ENCODE measurements at places on chromosomes 2 and 18. TPM values are rescaled to one million over a fixed set of nuclear protein-coding genes. Genes with fewer than 3 reads are reported as not detected.

DNA sequence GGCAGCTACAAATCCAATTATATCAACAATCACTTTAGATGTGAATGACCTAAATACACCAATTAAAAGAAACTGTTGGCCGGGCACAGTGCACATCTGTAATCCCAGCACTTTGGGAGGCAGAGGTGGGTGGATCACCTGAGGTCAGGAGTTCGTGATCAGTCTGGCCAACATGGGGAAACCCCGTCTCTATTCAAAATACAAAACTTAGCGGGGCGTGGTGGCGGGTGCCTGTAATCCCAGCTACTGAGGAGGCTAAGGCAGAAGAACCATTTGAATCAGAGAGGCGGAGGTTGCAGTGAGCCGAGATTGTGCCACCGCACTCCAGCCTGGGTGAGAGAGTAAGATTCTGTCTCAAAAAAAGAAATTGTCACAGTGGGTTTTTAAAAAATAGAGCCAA is 49.5 kb downstream of the ATL2 start:
- H3K36me3 ChIP-seq = no peaks in the 10 kb centered on the region
- H3K4me1 ChIP-seq = no peaks in the 10 kb centered on the region
- H3K4me3 ChIP-seq = no peak overlapping the region
- DNase-seq = no peak
- no peaks in the 10 kb centered on the region for H3K27me3 ChIP-seq
- no peak overlapping the region for H3K27ac ChIP-seq

DNA sequence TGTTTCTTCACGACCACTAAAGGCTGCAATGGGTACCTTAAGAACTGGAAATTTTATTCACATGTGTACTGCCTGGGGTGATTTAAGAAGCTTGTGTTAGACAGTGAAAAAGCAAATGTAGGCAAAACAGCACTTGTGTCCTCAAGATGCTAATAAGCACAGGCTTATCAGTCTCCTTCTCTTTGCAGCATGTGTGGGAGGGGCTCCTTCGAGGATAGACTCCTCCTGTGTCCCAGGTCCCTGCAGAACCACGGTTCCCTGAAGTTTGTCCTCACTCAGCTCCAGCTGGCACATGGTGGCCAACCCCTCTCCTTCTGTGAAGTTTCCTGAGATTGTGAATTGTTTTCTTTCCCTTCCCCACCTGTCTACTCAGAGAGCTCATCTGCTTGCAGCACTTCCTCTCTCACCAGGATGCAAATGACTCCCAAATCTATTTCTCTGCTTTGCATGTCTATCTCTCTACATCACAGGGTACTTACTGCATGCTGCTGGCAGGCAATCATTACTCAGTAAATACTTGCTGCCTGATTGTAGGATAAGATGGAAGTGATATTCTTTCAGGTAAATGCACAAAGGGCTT is 589.6 kb upstream of the KLHL29 start:
- H3K36me3 ChIP-seq = no peaks in the 10 kb centered on the region
- DNase-seq = no peak
- no peak overlapping the region for H3K27ac ChIP-seq
- no peaks in the 10 kb centered on the region for H3K4me1 ChIP-seq
- H3K27me3 ChIP-seq = no peaks in the 10 kb centered on the region

DNA sequence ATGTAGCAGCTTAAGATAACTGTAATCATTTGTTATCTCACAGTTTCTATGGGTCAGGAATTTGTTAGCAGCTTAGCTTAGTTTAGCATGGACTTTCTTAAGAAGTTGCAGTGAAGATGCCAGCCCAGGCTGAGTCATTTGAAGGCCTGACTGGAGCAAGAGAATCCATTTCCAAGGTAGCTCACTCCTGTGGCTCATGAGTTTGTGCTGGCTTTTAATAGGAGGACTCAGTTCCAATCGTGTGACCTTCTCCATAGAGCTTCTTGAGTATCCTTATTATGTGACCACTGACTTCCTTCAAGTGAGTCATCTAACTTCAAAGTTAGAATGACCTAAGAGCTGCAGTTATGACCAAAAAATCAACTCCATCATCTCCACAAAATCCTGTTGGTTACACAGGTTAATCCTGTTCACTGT is 1.4 kb downstream of the GPATCH11 start:
- DNase-seq = no peak
- H3K27me3 ChIP-seq = no peaks in the 10 kb centered on the region
- peaks cover 24% of the 10 kb centered on the region for H3K4me1 ChIP-seq
- peaks cover 22% of the 10 kb centered on the region for H3K36me3 ChIP-seq
- H3K27ac ChIP-seq = no peak overlapping the region
- no peak overlapping the region for H3K4me3 ChIP-seq

DNA sequence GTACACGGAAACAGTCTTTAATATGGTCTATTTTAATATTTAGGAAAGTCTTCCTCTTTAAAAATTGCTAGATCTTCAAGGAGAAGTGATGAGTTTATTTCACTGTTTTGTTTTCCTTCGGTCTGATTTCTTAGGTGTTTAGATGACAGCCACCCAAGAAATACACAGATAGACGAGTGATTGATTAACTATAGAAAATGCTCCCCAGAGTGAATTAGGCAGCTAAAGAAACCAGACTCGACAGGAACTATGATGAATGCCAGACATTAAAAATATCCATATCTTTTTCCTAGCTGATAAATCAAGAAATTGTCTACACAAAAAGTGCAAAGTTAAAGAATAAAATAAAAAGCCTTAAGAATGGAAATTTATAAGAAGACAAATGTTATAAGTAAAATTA is 888.7 kb upstream of the CNTNAP5 start:
- no peak for DNase-seq
- H3K27ac ChIP-seq = no peak overlapping the region
- no peaks in the 10 kb centered on the region for H3K27me3 ChIP-seq

CYP27C1 gene
- total RNA-seq = 0.24 TPM

OTOS gene
- total RNA-seq = not detected

DNA sequence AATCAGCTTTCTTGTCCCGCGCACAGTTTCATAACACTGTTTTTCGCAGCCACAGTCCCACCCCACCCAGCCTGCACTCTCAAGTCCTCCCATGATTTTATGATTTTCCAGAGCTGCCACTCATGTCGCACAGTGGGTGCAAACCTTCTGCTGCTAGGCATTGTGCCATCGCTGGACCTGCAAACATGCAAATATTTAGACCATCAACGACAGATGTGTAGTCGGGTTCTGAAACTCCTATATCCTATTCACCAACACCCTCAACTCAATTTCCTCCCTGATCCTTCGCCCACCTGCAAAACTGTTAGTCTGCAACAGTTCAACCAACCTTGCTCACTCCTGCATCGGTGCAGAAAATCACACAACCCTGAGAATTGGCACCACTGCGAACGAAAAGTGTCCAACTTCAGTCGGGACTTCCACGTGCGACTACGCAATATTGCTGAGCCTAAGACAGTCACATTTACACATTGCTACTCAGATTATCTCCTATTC is 871 bp upstream of the ALS2 start:
- H3K36me3 ChIP-seq = no peaks in the 10 kb centered on the region
- DNase-seq = no peak
- peak overlapping the region; percentile 94 for H3K27ac ChIP-seq
- peak overlapping the region; percentile 100 for H3K4me3 ChIP-seq
- no peaks in the 10 kb centered on the region for H3K27me3 ChIP-seq

CFC1 gene
- 13.4 TPM for total RNA-seq

GCG gene
- total RNA-seq = not detected

FER1L5 gene
- total RNA-seq = not detected

DNA sequence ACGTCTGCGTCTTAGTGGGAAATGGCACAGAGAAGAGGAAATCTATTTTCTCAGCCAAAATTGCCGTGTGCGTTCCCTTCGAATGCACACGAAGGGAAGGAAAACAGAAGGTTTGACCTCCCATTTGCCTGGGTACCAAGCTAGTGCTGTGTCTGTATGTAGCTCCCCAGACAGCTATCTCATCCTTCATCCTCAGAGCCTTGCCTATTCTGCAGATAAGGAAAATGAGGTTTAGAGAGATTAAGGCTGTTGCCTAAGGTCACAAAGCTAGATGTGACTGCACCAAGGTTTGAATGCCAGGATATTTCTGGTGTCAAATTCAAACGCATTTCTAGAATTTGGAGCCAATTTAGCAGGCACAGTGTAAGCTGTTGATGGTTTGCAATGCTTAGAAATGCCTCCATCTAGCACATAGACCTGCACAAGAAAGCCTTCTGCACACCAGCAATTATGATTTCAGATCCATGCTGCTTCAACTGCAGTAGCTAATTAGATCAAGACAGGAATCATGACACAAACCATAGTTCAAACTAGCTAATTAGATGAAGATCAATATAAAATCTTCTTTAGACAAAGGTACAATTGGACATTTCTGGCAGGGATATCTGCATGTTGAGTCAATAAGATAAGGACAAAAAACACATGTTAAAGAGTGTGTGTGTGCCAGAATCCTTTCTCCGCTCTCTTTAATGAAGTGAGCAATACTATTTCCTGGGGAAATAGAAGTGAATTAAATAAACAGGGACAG is 115.1 kb downstream of the CMPK2 start:
- peaks cover 11% of the 10 kb centered on the region for H3K4me1 ChIP-seq
- H3K27me3 ChIP-seq = no peaks in the 10 kb centered on the region
- H3K36me3 ChIP-seq = no peaks in the 10 kb centered on the region
- H3K4me3 ChIP-seq = no peak overlapping the region

SERPINB11 gene
- total RNA-seq = not detected

AQP12B gene
- not detected for total RNA-seq

DNA sequence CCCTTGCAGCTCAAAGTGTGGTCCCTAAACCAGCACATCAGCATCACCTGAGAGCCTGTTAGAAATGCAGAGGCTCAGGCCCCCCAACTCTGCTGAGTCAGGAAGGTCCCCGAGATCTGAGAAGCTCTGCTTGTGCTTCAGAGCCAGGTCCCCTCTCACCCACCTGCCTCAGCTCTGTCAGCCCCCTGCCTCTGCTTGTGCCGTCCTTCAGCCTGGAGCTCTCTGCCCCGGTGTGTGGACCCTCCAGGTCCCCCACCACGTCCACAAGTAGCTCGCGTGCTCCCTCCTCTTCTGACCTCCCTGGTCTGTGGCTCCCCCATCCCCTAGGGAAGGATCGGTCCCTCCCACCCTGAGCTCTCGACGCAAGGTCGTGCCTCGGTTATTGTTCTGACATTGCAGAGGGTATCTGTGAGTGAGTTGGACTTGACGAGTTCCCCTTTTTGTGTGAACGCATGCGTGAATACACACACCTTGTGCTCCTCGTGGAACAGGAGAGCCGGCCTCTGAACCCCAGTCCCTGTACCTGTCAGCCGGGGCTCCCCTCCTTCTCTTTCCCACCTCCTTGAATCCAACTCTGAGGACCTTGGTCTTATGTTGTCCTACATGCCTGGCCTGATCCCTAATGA is 75.5 kb upstream of the TAF1B start:
- peaks cover 62% of the 10 kb centered on the region for H3K4me1 ChIP-seq
- no peak for DNase-seq
- no peak overlapping the region for H3K4me3 ChIP-seq
- no peaks in the 10 kb centered on the region for H3K27me3 ChIP-seq

DNA sequence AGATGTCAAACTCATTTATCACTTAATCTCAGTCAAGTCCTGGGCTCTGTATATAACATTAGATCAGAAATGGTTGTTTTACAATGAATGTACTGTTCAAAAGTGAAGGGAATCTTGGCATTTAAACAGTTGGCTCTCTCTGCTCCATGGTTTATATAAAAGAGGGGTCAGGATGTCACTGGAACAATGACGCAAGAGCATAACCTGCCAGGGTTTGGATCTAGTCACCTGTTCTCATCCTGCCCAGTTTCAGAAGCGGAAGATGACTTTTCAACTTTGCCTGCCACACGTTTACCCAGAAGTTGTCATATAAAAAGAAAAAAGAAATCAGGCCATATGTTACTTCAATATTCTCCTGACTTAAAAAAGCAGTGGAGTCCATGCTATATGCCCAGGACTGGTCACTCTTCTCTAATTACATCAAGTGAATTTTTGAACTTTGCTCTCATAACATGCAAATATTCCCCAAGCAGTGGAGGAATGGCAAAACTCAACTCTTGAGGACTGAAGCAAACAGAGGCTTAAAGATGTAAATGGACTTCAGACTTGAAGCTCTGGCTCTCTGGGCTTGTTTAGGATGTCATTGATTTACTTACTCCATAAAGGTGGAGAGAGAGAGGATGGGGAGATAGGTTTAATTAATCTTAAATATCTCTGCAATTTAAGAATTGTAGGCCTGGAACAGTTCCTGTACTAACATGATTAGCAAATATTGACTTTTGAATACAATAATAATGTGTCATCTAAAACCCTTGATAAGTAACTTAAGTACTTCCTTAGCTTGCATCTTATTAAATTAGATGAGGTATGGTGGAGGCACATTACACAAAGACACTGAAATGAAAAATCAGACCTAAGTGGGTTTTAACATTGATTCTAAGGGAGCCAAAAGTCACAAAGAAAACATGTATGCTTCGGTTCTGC is 58.3 kb downstream of the ETAA1 start:
- no peaks in the 10 kb centered on the region for H3K4me1 ChIP-seq
- H3K36me3 ChIP-seq = no peaks in the 10 kb centered on the region
- H3K27me3 ChIP-seq = no peaks in the 10 kb centered on the region
- DNase-seq = no peak

GRCh38 chr2:70118798-70119454 is 31.6 kb downstream of the PCBP1 start:
- no peak for DNase-seq
- peaks cover 32% of the 10 kb centered on the region for H3K4me1 ChIP-seq
- H3K27ac ChIP-seq = peak overlapping the region; percentile 21
- no peaks in the 10 kb centered on the region for H3K27me3 ChIP-seq

DNA sequence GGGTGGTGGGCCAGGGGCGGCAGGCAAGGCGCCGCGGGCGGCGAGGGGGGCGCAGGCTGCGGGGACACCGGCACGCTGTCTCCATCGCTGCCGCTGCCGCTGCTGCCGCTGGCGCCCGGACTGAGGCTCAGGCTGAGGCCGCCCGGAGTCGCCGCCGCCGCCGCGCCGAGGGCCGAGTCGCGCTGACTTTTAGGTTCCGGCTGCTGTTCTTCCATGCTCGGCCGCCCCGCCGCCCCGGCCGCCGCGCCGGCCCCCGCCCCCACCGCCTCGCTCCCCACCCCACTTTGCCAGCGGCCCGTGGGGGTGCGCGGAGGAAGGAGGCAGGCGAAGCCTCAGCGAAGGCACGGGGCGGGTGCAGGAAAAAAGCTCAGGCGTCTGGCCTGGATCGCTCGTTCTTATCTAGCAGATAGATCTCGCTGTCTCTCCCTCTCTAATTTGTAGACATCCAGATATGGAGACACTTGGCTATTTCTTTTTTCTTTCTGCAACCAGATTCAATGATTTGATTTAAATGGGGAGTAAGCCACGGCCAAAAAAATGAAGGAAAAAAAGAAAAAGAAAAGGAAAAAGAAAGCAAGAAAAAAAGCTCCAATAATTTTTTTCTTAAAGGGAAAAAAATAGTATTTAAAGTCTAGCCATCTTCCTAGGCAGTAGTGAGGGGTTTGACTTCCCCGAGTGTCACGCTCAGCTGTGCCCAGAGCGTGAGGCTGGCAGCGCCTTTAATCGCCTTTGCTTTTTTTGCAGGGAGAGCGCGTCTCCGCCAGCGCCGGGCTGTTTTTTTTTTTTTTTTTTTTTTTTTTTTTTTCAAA is at the start of gene EN1:
TSS of gene EN1 (minus strand) at position 696 of the 809 bp plus-strand sequence. CDS start at position 215, 481 bp downstream.
- no peak within 1 kb of the TSS for H3K27ac ChIP-seq
- H3K27me3 ChIP-seq = peaks cover 80% of the 10 kb centered on the region
- no peak within 1 kb of the TSS for H3K4me3 ChIP-seq
- DNase-seq = peak; percentile 53
- H3K4me1 ChIP-seq = no peaks in the 10 kb centered on the region

GRCh38 chr2:236575510-236575909 is 5.9 kb downstream of the ACKR3 start:
- no peaks in the 10 kb centered on the region for H3K4me1 ChIP-seq
- H3K4me3 ChIP-seq = no peak overlapping the region
- H3K27ac ChIP-seq = no peak overlapping the region
